ENCODE measurements at places on chromosomes 2 and 18.

GRCh38 chr18:36089001-36089400 lies 21.6 kb upstream of the RPRD1A start:
- no peak for DNase-seq

DNA sequence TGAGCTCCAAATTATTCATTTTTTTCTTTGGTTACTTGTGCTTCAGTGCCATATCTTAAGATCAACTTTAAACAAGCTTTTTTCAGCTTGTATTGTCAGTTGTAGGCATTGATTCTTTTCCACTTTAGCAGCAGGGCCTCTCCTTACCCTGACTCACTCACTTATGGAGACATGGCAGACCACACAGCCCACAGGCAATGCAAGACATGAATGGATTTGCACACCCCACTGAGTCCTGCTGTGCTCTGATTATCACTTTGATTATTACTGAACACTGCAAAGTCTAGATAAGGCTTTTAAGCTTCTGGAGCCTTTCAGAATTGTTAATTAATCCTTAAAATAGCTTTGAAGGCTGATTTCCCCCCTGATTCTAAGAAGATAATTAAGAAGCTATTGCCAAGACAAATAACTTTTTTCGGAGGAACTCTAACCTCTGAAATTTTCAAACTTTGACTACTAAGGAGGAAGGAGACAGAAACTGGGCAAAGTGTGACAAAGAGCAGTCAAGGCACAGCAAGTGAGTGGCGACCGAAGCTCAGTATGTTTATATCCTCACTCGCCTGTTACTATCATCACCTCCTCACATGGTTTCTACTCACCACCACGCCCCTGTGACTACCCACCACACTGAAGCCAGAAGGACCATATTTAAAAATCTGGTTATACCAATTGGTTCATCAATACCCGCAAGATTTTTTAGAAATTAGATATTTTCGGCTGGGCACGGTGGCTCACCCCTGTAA lies 43.3 kb downstream of the CACNB4 start:
- no peak for DNase-seq

DNA sequence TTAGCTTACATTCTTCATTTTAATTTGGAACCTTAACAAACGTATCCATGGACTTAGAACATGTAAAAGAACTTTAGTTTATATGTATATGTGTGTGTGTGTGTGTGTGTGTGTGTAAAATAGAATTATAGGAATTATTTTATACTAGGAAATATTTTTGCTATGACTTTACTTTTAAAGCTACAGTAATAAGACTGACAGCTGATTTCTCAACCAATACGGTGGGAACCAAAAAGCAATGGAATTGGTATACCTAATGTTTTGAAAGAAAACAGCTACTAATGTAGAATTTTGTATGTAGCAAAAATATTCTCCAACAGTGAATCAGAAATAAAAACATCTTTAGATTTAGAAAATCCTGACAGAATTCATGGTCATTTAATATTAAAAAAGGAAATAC lies 146.5 kb upstream of the ARL4C start:
- no peak for DNase-seq

GRCh38 chr2:212811036-212811805 lies 272.6 kb upstream of the ERBB4 start:
- no peak for DNase-seq

Measured in NCI-H1417 treated with DMSO at 0.1 percent for 48 hours (cell line).